ENCODE measurements at places on chromosomes 2 and 18. TPM values are rescaled to one million over a fixed set of nuclear protein-coding genes. Genes with fewer than 3 reads are reported as not detected.
A peak's percentile ranks its signal among the peaks of the same experiment; 100 is the strongest.

DNA sequence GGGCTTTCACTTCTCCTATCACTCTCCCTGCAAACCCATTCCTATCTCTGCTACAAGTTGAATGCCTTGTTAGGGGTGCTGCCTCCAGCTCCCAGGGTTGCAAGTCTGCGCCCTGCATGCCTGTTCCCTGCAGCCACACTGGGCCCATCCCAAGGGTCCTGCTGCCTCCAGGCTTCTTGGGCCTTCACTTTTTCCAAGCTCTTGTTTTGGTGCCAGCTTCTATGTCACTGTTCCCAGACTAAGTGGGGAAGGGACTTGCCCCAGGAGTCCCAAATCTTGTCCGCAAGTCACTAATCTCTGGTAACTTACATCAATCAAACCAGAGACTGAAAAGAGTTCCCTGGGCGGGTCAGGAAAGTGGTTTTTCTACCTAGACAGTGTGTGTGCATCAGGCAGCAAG lies 65.4 kb downstream of the ZCCHC2 start:
- H3K4me3 ChIP-seq = no peak overlapping the region
- no peaks in the 10 kb centered on the region for H3K36me3 ChIP-seq
- H3K27ac ChIP-seq = no peak overlapping the region
- peaks cover 11% of the 10 kb centered on the region for H3K4me1 ChIP-seq
- DNase-seq = no peak
- no peaks in the 10 kb centered on the region for H3K27me3 ChIP-seq

DNA sequence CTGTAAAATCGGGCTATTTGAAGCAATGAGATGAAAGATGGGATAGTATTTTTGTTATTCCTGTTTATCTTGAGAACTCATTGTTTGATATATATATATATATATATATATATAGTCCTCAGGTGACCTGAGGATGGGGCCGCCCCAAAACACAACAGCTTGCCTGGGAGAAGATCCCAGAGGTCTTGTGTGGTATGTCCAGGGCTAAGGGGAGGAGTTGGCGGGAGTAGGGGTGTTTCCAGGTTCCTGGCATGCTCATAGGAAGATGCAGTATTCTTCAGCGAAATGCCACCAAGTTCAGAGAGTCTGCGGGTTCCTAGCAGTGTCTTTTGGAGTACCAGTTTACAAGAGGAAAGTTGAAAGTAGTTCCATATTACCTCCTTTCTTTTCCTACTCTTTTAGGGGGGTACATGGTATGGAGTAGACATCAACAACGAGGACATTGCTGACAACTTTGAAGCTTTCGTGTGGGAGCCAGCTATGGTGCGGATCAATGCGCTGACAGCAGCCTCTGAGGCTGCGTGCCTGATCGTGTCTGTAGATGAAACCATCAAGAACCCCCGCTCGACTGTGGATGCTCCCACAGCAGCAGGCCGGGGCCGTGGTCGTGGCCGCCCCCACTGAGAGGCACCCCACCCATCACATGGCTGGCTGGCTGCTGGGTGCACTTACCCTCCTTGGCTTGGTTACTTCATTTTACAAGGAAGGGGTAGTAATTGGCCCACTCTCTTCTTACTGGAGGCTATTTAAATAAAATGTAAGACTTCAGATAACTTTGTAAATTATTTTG lies 18.3 kb downstream of the CCT7 start:
- H3K36me3 ChIP-seq = peaks cover 29% of the 10 kb centered on the region
- DNase-seq = no peak
- no peak overlapping the region for H3K27ac ChIP-seq
- no peak overlapping the region for H3K4me3 ChIP-seq
- H3K27me3 ChIP-seq = no peaks in the 10 kb centered on the region

Gene IFIH1
- 6.9 TPM for total RNA-seq

DNA sequence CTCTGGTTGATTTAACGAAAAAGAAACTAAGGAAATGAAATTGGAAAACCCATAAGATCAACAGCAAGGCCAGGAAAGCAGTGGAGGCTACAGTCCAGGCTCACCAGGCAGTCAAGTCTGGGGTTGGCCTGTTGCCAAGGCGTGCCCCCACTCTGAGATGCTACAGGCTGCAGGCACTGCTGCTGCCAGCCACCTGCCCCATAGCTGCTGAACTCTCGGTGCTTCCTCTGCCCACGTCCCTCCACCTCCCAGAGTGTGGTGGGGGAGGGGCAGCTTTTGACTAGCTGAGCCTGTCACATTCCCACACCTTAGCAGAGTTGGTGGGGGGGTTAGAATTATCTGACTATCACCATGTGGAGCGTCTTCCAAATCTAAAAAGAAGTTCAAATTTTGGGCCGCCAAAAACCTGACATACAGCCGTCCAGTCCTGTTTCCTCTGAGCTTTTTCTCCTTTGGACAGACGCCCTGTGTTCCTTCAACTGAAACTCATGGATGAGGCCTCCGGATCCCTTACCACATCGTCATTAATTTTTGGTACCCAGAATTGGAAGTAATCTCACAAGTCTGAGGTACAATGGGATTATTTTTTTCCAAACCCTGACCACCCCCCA lies 3.9 kb upstream of the SH3RF3 start:
- H3K36me3 ChIP-seq = no peaks in the 10 kb centered on the region
- no peak overlapping the region for H3K4me3 ChIP-seq
- no peak overlapping the region for H3K27ac ChIP-seq
- peaks cover 7% of the 10 kb centered on the region for H3K27me3 ChIP-seq

DNA sequence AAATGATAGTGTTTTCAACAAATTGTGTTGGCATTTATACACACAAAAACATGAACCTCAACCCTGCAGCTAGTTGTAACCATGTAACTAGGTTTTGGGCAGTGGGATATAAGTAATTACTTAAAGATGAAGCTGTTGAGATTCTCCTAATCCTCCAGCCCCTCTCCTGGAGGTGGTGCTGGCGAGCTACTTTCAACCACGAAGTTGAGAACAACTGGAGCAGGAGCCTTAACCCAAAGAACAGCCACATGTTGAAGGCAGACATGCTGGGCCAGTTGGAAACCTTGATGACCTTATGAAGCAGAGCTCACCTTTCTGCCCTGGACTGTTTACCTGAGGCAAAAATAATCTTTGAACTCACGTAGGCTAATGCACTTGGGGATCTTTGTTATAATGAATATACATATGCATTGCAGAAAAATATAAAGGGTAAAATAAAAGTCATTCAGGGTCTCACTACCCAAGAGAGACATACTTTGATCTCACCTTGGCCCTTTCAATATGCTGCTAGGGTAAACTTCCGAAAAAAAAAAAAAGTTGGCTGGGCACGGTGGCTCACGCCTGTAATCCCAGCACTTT lies 89.6 kb upstream of the NPAS2 start:
- peak; percentile 88 for DNase-seq
- H3K36me3 ChIP-seq = no peaks in the 10 kb centered on the region

GRCh38 chr2:46874236-46874929 lies 41.2 kb downstream of the MCFD2 start:
- no peaks in the 10 kb centered on the region for H3K36me3 ChIP-seq
- no peaks in the 10 kb centered on the region for H3K27me3 ChIP-seq
- no peak for DNase-seq

Gene RUFY4
- total RNA-seq = not detected

Gene AQP12B
- total RNA-seq = not detected

GRCh38 chr2:134245340-134245984 lies 8.4 kb upstream of the MGAT5 start:
- no peak overlapping the region for H3K4me3 ChIP-seq
- H3K4me1 ChIP-seq = peaks cover 14% of the 10 kb centered on the region
